ENCODE measurements at places on chromosomes 1 and 21. TPM values are rescaled to one million over a fixed set of nuclear protein-coding genes. Genes with fewer than 3 reads are reported as not detected.

CD1D gene
- total RNA-seq, result not detected

UTS2 gene
- total RNA-seq, result not detected

G0S2 gene
- total RNA-seq, result 1.8 TPM

PITHD1 gene
- total RNA-seq, result 53.1 TPM

PRAMEF2 gene
- total RNA-seq, result not detected

CA14 gene
- total RNA-seq, result 4.7 TPM

TCHH gene
- total RNA-seq, result not detected

IGSF21 gene
- not detected for total RNA-seq

SELP gene
- total RNA-seq, result not detected

BCAN gene
- not detected for total RNA-seq

GRCh38 chr1:184027826-184028695, 9.5 kb downstream of the COLGALT2 start:
- peak; percentile 20 for DNase-seq

DNA sequence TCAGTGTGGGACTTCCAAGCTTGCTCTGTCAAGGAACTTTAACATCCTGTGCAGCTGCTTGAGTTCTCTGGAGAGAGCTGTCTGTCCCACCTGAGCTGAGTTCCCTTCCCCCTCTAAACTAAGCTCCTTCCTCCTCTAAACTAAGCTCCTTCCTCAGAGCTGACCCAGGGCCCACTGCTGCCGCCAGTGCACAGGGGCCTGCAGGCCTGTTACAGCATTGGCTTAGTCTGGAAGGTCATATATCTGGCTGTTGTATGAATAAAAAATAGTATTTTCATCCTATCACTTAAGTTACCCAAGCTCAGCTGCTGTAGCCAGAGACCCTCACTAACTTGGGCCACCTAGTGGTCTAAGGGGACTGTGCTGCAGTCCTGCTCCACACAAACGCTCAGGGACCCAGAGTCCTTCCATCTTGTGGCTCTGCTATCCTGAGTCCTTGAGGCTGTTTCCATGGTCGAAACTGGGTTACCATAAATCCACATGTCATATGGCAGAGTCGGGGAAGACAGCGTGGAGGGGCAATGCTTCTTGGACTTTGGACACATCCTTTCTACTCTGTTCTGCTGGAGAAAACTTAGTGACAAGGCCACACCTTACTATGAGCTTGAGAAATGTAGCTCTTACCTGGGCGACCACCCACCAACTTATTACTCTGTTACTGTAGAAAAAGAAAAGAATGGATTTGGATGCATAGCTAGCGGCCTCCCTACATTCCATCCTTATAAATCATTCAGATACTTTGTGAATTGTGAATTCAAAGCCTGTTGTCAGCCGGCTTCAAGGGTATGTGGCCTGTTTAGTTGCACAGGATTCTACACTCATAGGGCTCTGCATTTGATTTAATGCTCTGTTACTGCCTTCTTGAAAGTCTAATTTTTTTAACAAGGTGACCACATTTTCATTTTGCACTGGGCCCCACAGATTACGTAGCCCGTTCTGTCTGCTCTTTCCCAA, 71.4 kb upstream of the GCLM start:
- peak; percentile 33 for DNase-seq

DNA sequence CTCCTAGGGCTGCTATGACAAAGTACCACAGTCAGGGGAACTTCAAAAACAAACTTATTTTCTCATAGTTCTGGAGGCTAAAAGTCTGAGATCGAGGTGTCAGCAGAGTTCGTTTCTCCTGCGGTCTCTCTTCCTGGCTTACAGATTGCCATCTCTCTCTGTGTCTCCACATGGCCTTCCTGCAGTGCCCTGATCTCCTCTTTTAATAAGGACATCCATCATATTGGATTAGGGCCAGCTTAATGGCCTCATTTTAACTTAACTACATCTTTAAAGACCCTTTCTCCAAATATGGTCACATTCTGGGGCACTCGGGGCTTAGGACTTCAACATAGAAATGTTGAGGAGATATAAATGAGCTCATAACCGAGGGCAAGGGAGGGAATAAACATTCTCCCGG, 12.2 kb downstream of the C1orf74 start:
- no peak for DNase-seq

DNA sequence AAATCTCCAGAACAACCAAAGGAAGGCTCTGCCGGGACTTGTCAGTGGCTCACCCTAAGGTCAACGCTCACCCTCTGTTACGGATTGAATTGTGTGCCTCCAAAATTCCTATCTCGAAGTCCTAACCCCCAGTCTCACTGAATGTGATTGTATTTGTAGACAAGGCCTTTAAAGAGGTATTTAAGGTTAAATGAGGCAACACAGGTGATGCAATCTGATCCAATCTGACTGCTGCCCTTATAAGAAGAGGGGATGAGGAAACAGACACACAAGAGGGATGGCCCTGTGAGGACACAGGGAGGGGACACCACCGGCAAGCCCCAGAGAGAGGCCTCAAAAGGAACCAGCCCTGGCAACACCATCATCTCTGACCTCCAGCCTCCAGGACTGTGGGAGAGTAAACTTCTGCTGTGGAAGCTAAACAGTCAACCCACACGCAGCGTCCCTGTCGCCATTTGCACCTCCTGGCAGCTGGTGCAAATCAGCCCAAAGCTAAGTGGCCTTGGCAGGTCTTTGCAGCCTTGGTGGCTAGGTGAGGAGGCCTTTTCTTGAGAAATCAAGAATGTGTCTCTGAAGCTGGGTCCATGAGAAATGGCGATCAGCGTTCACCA, 24.2 kb downstream of the UBASH3A start:
- no peak for DNase-seq

DNA sequence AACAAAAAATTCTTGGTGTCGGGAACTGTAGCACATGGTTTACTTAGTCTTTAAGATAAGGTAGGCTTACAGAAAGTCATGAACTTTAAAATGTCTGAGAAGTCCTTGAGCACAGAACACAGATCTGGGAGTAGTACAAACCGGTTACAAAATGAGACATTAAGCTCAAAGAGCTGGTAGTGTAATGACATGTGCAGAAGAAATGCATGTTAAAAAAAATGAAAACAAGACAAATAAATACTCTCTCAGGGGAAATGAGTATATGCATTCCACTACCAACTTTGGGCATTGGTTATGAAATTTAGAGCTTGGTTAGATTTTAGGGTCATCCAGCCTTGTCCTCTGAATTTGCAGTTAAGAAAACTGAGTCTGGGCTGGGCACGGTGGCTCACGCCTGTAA, 91.5 kb upstream of the F3 start:
- no peak for DNase-seq

GRCh38 chr1:55053265-55053954, 14.1 kb downstream of the PCSK9 start:
- DNase-seq, result no peak

GRCh38 chr1:206609229-206609991, 2.9 kb downstream of the EIF2D start:
- DNase-seq, result no peak

DNA sequence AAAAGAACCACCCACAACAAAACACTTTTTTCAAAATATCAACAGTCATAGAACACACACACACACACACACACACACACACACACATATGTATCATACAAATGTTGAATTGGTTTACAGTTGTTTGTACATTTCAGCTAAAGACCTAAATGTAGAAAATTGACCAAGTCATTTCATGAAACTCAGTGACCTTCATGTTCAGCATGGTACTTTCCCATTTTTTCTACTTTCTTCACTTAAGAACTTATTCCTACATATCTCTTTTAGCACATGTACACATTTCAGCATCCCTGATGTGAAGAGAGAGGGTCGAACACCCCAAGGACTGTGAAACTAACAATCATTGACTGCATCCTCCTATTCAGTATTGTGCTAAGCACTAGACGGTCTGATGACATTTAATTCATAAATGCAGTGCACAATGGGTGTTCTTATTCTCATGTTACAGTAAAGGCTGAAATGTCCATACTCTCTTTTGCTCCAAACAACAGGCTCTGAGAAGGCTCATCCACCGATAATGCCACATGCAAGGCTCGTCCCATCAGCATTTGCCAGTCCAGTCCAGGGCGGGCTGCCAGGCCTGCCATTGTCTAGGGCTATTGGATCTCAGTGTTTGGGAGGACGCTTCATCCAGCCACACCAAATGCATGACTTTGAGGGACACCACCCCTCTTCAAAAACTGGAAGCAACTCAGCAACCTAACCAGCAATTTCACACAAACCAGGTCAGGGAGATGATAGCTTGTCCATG, 150.1 kb upstream of the RUNX1 start:
- DNase-seq, result no peak

DNA sequence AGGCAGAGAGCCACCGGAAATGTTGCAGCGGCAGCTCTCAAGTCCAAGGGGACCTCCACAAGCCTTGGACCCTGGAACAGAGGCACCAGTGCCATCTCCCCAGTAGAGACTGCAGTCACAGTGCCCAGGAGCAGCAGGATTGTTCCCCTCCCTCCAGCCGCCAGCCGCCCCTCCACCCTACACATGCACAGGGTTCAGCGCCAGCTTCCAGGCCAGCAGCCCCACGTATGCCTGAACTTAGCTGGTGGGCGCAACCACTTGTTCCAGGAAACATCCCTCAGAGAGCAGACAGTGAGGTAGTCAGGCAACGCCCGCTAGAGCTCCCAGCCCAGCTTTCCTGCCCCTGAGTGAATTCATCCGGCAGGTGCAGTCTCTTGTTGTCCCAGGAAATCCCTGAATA, 1098.1 kb upstream of the NCAM2 start:
- no peak for DNase-seq

DNA sequence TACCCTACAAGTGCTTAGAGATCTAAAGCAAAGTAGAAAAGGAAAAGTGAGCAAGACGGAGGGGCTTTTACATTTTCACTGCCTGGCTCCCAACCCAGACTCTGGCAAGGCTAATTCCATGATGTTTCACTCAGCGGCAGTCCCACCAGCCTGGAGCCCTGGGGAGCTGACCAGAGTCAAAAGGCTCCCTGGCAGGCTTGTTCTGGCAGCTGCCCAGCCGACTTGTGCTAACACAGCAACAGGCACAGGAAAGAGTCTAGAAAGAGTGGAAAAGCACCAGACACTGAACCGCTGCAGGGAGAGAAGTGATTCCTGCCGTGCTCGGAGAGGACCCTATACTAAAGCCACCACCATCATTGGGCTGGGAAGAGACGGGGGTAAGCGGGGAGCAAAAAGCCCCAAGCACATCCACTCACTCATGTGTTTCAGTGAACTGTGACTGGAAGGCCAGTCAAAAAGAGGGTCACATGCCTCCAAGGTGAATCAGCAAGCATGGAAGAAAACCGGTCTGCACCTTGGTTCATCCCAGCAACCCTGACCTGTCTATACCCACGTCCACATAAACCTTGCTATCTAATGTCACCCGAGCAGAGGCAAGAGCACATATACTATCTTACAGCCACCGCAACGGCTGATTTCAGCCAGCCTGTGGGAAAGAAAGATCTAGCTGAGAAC, 8.0 kb downstream of the SMIM12 start:
- no peak for DNase-seq

DNA sequence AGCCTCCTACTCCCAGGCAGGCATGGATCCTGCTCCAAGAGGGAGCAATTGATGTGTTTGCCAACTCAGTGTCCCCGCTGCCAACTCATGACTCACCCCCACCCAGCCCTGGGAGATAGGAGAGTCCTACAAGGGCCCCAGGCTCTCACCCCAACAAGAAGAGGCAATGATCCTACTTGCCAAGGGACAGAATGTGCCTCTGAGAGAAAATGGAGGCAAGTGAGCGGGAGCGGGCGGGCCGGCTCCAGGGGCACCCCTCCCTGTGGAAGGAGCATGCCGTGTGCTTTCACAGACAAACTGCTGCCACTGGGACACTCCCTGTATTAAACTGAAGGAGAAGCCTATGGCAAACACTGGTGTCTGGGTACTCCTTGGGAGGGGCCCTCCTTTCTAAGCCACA, 16.7 kb downstream of the PKP1 start:
- no peak for DNase-seq

DNA sequence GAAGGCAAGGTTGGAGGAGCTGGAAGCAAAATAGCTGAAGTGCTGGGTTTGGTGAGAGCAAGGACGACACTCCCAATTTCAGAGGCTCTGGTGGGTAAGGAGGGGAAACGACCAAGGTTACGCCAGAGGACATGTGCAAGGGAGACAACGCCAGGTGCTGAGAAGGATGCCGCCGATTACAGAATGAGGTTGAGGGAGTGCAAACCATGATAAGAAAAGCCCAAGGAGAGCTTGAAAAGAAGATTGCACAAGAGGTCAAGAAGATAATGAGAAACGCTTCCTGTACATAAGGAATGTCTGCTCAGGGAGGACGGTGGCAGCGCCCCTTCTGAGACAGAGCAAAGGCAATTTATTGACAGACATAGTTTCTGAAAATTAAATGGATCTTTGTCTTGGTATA, 382.0 kb upstream of the PROX1 start:
- no peak for DNase-seq

GRCh38 chr1:83887483-83887882, 111.4 kb downstream of the TTLL7 start:
- no peak for DNase-seq

- DNase-seq, result peak; percentile 93
These were observed 6.0 kb upstream of the CAPN2 start for GRCh38 chr1:223706077-223706973.

GRCh38 chr1:157916887-157917570, 75.4 kb upstream of the CD5L start:
- no peak for DNase-seq

GRCh38 chr1:116508984-116509980, 61.5 kb downstream of the CD58 start:
- DNase-seq, result no peak

DNA sequence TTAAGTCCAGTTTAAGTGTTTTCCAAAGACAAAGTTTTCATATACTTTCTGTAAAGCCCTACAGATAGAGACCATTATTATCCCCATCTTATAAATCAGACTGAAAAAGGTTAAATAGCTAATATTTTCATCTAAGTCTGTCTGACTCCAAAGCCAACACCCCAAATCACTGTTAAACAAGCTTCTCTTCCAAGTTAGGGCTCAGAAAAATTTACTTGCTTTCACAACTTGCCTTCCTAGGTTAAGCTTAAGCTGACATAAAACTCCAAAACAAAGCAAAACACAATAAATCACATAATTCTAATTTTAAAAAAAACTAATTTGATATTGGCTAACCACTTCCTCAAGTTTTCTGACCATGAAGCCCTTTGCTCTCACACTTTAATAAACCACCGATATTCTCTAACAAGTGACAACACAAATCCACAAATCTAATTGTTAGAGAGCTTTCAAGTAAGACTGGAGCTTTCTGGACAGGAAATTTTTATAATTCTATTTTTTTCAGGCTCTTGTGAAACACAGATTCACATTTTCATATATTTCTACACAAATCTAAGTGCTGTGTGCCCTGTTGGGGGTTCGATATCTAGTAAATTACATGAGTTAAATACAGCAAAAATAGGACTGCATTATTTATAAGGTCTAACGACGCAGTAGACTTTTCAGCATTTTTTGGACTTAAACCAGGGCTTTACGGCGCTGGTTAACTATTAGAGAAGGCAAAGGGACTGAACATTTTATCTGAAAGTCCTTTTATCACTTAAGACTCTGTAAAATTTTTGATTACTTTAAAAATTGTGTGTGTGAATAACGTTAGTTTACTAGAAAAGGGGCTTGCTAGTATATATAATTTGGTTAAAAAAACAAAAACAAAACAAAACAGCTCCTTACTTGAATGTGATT, 2.1 kb downstream of the GNG12 start:
- DNase-seq, result no peak

Data from SJCRH30 (cell line).